ENCODE measurements at places on chromosomes 16 and 17.
A peak's percentile ranks its signal among the peaks of the same experiment; 100 is the strongest.

- DNase-seq, result no peak
Measured at GRCh38 chr17:72734613-72735012, 357.9 kb downstream of the SLC39A11 start.

DNA sequence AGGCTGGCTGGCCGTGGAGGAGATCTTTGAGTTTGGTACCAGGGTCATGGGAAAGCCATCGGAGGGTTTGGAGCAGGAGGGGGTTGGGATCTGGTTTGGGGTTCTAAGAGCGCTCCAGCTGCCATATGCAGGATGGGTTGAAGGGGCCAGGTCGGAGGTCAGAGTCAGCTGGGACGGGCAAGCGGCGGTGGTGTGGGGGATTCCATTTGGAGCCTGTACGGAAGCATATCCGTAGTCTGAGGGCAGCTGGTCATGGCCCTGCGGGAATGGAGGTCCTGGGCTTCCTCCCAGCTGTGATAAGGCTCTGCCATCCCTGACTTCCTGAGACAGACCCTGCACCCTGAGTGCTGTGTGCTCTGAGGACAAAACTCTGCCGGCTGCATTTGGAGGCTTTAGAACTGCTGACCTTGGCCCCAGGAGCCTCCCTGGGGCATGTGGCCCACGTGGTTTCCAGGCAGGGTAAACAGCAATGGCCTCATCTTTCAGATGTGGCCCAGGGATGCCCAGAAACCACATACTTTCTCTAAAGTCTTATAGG, 46.5 kb downstream of the ATP2C2 start:
- DNase-seq, result no peak

DNA sequence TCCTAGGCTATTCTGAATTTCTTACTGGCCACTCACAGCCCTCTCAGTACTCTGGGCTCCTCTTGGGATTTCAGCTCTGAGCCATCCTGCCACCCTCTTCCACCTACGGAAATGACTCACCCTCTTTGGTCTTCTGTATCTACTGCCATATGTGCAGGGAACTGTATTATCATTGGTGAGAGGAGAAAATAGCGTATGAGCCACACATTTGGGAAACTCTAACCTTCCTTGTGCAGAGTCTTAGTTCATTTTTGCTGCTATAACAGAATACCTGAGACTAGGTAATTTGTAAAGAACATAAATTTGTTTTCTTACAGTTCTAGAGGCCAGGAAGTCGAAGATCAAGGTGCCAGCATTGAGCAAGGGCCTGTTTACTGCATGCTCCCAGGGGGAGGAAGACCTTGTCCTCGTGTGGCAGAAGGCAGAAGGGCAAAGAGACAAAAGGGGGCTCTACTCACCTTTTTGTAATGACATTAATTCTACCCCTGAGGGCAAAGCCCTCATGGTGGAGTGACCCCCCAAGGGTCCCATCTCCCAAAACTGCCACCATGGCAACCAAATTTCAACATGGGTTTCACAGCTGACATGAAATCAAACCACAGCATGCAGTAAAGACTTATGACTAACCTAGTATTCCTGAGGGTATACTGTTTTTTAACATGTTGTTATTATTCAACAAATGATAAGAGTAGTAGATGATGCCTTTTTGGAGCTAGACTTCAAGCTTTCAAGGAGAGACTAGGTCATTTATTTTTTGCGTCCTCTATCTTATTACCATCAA, 191.8 kb downstream of the PRKCA start:
- DNase-seq, result no peak

- no peak for DNase-seq
Measured at GRCh38 chr17:20053361-20053964, 44.3 kb downstream of the SPECC1 start.

DNA sequence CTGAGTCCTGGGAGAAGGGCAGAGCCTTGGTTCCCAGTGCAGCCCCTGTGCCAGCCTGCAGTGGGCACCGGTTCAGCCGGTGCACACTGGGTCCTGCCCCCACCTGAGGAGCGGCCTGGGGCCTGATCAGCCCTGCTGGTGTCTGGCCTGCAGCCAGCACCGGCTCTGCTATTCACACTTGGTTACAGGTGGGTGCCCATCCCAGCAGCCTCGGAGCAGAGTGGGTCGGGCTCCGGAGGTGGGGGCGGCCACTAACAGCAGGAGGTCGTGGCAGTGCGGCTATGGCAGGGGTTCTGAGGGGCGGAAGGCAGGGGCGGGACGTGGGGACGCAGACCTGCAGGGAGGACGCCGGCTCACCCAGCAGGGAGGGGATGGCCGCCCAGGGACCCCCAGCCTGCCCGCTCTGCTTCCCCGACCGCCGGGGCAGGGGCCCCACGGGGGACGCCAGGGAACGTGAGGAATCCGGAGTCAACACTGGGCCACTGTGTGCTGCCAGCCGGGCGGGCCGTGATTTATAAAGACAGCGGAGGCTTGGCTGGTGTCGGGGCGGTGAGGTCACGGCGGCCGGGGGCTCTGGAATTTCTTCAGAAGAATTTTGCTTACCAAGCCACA, 20.3 kb downstream of the METRNL start:
- DNase-seq, result no peak

GRCh38 chr17:885971-886571, 93.5 kb downstream of the NXN start:
- DNase-seq, result no peak

GRCh38 chr16:55284718-55285099, 39.3 kb upstream of the IRX6 start:
- no peak for DNase-seq

- no peak for DNase-seq
Measured at GRCh38 chr17:31534223-31534888, 142.9 kb downstream of the RAB11FIP4 start.

- DNase-seq, result no peak
Measured at GRCh38 chr17:72434991-72435618, 314.3 kb downstream of the SOX9 start.

- no peak for DNase-seq
Measured at GRCh38 chr17:3732210-3732621, 8.5 kb downstream of the HASPIN start.

- no peak for DNase-seq
Measured at GRCh38 chr16:56709443-56710040, 20.4 kb upstream of the NUP93 start.

DNA sequence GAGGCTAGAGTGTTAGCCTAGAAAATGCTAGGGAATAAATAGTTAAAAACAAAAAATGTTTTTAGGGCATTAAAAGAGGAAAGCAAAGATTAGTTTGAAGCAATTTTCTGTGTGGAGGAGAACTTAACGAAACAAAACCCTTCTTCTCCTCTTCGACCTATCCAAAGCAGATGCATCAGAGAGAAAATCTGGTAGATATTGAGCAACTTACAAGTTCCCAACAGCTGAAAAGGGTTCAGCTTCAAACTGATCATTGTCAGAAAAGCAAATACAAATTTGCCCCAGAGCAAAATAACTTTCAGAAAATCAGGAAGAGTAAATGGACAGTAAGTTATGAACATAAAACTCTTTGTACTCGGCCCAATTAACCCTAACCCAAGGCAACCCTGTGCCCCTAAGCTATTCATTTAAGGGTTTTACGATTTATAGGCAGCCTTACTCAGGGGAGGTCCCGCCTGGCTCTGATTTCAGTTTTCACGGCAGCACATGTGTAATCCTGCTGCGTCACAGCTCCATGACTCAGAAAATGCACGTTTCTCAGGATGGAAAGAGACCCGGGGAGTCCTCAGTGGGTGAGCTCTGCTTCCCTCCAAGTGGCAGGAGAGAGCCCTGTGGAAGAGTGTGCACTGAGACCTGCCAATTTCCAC, 405.7 kb upstream of the SALL1 start:
- DNase-seq, result no peak

DNA sequence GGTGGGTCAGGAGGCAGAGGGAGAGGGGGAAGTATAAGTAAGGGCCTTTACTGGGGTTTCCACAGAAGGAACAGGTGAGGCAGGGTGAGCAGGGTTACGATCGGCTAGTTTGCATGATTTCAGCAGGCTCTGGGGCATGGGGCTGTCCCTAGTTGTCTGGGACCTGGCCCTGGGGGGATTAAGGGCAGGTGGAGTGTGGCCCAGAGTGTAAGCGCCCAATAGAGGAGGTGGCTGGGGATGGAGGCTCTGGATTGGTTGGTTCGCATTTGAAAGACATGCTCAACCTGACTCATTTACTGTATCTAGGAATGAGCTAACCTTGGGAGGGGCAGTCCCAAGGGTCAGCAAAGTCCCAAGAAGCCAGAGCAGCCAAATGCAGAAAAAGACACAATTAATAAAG, 230.3 kb downstream of the MAP2K4 start:
- no peak for DNase-seq

GRCh38 chr16:85601730-85602401, 11.3 kb upstream of the GSE1 start:
- no peak for DNase-seq

GRCh38 chr17:74605361-74605760, 13.3 kb upstream of the CD300LD start:
- no peak for DNase-seq

DNA sequence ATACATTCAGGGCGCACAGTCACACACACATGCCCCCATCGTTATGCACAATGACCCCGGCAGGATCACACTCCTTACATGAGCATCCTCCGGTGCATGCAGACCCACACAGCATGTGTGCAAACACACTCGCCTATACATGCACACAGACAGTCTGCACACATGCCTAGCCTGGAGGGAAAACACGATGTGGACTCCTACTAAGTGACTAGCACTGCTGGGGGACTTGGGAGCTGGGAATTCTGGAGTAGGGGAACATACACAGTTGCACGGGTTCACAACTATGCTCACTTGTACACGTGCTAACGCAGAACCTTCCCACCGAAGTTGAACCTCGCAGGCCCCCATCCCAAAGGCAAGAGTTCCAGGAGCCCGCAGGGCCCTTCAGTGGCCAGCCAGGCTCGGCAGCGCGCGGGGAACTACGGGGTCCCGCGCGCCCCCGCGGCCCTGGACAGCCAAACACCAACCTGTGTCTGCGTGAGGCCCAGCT, 2.0 kb downstream of the DLX3 start:
- no peak for DNase-seq

DNA sequence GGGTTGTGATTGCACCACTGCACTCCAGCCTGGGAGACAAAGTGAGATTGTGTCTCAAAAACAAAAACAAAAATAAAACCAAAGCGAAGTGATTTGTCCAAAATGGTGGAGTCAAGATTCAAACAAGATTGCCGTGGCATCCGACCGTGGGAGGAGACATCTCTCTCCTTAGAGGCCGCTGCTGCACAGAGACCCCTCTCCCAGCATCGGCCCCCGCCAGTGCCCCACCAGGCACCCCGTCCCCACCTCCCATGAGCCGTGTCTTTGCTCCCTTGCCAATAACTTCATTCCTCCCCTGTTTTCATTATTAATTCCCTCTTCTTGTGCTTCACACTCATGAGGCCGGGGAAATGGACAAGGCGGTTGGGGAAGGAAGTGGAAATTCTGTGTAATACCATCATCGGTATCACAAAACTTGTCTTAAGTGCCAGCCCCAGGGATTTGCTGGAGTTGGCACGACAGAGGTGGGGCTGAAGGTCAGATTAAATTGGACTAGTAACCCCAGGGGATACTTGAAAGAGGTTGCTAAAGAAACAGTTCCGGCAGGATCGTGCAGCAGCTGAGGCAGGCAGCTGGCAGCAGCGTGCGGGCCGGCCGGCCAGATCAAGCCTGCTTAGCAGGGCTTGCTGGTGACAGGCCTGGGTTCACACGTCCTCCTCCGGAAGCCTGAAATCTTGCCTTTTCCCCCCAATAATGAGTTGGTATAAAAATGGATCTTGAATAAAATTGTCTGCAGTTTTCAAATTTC, 66.8 kb downstream of the RTN4RL1 start:
- DNase-seq, result no peak

- DNase-seq, result peak; percentile 38
Measured at GRCh38 chr17:74737299-74738050, 419 bp downstream of the RAB37 start.

GRCh38 chr17:76867578-76868175, 527 bp upstream of the MGAT5B start:
- no peak for DNase-seq

GRCh38 chr16:47017636-47018035, 44.2 kb upstream of the DNAJA2 start:
- no peak for DNase-seq

DNA sequence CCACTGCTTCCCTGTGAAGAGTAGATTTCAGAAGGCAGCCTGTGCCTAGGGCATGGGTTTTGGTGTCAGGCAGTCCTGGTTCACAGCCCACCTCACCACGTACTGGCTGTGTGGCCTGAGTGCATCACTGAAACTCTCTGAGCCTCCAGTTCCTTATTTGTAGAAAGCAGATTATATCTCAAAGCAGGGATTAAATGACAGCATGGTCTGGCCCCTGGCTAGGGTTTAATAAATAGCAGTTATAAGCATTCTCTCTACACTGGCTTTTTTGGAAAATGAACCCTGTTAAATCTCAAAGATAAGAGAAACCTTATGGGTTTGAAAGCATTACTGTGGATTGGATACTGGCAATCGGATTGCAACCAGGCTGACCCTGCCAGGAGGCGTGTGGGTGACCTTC, 2.9 kb upstream of the MT1M start:
- no peak for DNase-seq

- DNase-seq, result no peak
Measured at GRCh38 chr17:9472541-9472940, 103.1 kb downstream of the STX8 start.

DNA sequence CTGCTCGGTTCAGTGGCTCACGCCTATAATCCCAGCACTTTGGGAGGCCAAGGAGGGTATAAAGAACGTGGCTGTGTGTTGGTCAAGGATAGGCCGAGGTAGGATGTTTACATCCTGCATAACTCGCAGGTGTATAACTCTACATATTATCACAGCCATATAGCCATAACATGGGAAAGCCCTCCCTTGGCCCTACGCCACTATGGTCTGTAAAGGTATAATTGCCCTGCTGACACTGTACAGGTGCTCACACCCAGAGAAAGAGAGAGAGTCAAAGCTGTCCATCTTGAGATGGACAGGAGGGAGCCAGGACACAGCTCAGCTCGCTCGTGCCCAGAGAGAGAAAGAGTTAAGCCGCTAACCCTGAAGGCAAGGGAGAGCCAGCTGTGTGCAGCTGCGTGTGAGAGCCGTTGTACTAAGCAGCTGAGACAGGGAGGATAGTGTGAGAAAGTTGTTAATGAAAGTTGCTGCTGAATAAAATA, 30.4 kb upstream of the DHX8 start:
- DNase-seq, result no peak

DNA sequence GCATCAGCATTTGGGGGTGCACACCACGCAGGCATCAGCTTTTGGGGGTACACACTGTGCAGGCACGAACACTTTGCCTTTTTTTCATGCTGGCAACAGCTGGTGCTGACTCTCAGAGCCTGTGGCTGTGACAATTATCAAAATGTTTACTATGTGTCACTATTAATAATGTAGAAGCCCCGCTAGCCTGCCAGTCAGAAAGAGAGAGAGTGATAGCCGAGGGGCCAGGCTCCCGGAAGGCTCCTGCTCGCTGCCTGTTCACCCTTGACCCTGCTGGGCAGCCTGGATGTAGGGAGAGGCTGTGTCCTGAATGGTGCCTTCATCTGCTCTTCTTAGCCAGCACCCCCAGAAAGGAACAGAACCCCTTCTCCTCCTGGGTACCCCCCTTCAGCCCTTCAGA, 61.9 kb downstream of the SDK2 start:
- DNase-seq, result no peak

GRCh38 chr16:3458852-3459361, 15.4 kb downstream of the NAA60 start:
- no peak for DNase-seq
